ENCODE measurements at places on chromosomes 16 and 17.

DNA sequence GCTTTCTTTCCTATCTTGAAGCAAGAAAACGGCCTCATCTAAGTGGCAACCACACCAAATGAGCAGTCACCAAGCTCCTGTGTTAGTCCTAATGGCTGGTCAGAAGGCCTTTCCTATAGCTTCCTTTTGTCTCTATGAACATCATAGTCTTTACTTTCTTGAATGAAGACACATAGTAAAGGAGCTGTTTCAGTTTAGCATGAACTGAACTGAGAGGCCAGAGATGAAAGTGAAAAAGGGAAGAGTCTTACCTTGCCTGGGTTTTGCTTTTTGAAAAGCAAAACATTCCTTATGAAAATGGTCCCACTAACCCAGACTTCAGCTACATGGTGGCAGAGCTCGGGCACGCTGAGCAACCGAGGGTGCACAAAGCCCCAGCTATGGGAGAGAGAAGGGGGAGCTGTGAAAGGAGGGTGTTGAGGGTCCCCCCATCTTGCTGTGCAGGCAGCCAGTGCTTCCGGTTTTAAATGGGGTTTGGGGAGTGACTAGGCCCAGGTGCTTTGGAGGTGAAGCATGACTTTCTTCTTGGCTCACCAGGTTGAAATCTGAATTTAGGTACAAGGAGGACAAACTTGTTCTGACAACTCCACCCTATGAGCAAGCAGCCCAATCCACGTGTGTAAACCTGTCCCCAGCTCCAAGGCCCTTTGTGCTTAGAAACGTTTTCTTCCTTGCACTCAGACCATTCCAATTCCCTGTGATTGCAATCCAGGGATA, 9.1 kb upstream of the PSMC3IP start:
- DNase-seq: no peak

- no peak for DNase-seq
These were observed 20.5 kb upstream of the STAC2 start for GRCh38 chr17:39246274-39246673.

- DNase-seq: no peak
These were observed 6.2 kb downstream of the NME1 start for GRCh38 chr17:51159604-51160003.

GRCh38 chr17:82674656-82675475, 23.6 kb downstream of the RAB40B start:
- no peak for DNase-seq

GRCh38 chr16:70561623-70562022, 38.0 kb downstream of the SF3B3 start:
- DNase-seq: no peak

GRCh38 chr17:35119370-35120165, at the start of gene RAD51D:
TSS of gene RAD51D (minus strand) at chr17:35119860. CDS start at chr17:35119613, 247 bp downstream.
- peak; percentile 85 for DNase-seq

DNA sequence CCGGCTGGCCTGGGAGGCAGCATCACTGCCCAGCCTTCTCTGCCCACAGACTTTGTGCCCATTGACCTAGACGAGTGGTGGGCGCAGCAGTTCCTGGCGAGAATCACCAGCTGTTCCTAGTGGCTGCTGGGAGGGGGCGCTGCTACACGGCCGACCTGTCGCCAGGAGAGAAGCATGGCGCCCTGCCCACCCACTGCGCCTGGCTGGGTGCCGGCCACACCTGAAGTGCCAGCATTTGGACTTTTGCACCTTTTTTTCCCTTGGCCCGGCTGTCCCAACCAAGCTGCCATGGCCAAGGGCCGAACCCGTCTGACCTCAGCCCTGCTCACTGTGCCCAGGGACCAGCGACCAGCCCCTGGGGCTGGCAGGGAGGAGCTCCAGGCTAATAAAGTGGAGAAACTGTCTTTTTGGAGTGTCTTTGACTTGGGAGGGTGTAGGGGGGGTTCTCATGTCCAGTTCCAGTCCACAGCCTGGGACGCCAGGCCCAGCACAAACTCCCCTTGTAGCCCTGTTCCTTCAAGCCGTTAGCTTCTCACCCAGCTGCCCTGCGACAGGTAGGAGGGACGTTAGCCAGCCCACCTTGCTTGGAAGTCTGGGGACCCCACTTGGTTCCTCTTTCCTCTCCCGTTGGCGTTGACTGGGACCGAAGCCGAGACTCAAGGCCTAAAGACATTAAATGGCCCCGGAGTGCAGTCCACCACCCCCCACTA, 939 bp upstream of the WDR90 start:
- DNase-seq: peak; percentile 78

- no peak for DNase-seq
These were observed 802 bp upstream of the ATXN2L start for GRCh38 chr16:28821874-28822519.

- DNase-seq: no peak
These were observed 78.3 kb downstream of the DYNLRB2 start for GRCh38 chr16:80618862-80619648.

GRCh38 chr17:55580596-55581133, 69.4 kb upstream of the SMIM36 start:
- no peak for DNase-seq

GRCh38 chr17:19978209-19978802, 678 bp upstream of the AKAP10 start:
- DNase-seq: peak; percentile 38

- DNase-seq: peak; percentile 33
These were observed 19.4 kb downstream of the PRDM7 start for GRCh38 chr16:90057738-90058173.

GRCh38 chr16:81740169-81740568, 38.9 kb upstream of the PLCG2 start:
- no peak for DNase-seq

DNA sequence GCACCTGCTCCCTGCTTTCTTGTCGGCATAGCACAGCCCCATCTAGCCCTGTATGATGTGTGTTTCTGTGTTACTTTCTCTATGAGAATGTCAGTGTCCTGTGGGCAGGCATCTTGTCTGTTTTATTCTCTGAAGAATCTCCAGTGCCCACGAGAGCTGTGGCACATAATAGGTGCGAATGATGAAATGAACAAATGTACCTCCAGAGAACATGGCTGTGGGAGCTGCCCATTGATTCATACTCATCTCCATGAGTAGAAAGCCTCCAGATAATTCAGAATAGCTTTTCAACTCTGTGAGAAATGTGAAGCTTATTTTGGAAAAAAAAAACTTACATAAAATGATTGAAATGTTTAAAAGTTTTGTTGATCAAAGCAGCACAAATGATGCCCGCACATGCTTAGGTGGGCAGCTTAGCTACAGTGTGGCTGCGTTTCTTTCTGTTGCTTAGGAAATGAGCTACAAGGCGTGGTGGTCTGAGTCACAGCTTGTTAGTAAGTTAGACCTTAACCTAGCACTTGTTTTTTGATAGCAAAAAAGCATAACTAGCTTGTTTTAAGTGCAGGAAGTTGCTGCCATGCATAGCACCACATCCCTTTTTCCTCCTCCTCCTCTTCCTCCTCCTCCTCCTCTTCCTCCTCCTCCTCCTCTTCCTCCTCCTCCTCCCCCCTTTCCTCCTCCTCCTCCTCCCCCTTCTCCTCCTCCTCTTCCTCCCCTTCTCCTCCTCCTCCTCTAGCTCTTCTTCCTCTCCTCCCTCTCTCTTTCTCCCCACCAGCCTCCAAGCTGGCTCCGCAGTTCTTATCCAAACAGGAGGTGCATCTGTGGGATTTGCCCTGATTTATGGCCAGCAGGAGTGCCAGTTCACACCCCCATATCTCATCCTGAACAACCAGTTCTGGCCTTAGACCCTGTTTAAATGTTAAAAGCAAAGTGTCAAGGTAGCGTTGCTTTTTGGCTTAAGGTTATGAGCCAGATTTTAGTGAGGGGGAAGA, 221.5 kb downstream of the IRF8 start:
- no peak for DNase-seq

GRCh38 chr16:66658143-66658859, 38.2 kb downstream of the CMTM4 start:
- DNase-seq: no peak

GRCh38 chr17:70886648-70887047, 717.3 kb downstream of the KCNJ2 start:
- DNase-seq: no peak

DNA sequence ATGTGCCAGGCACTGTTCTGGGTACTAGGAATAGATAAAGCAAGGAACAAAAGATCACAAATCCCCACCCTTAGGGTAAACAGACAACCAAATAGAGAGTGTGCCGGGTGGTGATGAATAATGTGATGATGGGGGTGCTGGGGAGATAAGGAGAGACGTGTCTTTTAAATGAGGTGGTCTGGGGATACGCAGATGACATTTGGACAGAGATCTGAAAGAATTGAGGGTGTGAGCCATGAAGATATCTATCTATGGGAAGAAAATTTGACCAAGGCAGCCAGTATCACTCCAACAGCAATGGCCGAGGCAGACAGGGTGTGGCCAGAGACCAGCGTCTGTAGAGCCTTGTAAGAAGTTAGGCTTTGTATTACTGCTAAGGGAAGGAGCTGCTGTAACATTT, 165.3 kb downstream of the MRTFB start:
- no peak for DNase-seq

GRCh38 chr16:72991211-72991610, 56.7 kb downstream of the ZFHX3 start:
- DNase-seq: no peak

DNA sequence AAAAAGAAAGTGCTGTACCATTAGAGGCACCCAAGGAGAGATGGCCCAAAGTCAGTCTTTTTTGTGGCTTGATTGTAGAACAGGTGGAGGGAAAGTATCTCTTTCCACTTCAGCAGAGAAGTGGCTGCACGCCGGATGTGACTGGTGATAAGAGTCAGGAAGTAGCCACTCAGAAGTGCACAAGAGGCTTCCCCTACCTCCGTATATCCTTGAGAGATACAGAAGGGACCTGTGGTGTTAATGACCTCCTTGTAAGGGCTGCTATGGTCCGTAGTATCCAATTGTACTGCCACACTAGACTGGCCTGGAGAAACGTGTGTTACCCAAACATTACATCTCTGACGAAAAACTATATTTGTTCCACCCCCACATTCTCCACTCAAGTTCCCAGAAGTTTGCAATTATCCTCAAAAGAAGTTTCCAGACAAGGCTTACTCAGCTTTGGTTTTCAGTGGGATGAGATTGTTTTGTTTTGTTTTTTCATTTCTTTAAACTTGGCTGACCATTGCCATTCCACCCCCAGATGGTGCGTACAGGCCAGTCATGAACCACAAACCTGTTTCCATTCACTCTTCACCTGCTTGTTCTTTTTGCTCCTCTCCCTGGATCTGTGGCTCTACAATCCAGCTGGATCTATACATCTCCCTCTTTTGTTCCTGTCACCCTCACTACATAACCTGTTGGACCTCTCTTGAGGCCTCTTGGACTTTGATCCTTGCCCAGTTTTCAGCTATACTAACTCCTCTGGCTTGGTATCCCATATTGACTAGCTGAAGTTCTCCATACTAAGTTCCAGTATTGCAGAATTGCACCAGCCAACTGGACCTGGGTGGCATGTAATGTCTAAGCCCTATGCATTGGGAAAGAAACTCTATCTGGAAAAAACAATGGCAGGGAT, 20.7 kb upstream of the MED13 start:
- DNase-seq: no peak

GRCh38 chr17:7703584-7704479, 1.2 kb upstream of the EFNB3 start:
- peak; percentile 25 for DNase-seq

- DNase-seq: no peak
These were observed 17.4 kb downstream of the MAP2K3 start for GRCh38 chr17:21301593-21302550.

DNA sequence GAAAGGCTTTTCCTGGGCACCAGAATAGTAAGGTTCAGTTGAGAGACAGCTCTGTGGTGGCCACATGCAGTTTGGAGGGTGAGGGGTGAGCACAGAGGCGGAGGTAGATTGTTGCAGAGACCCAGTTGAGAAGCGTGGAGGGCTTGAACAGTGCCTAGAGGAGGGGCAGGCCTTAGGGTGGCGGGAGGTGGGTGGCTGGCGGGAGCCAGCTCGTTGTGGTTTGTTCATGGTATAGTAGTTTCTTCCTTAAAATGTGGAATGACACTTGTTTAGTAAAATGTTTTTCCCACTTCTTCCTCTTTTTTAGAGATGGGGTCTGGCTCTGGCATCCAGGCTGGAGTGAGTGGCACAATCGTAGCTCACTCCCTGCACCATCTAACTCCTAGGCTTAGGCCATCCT, 14.2 kb downstream of the USP10 start:
- DNase-seq: no peak

- peak; percentile 63 for DNase-seq
These were observed 13.0 kb downstream of the CDH13 start for GRCh38 chr16:82639666-82640336.

GRCh38 chr17:67157732-67158639, 87.0 kb downstream of the HELZ start:
- DNase-seq: no peak

DNA sequence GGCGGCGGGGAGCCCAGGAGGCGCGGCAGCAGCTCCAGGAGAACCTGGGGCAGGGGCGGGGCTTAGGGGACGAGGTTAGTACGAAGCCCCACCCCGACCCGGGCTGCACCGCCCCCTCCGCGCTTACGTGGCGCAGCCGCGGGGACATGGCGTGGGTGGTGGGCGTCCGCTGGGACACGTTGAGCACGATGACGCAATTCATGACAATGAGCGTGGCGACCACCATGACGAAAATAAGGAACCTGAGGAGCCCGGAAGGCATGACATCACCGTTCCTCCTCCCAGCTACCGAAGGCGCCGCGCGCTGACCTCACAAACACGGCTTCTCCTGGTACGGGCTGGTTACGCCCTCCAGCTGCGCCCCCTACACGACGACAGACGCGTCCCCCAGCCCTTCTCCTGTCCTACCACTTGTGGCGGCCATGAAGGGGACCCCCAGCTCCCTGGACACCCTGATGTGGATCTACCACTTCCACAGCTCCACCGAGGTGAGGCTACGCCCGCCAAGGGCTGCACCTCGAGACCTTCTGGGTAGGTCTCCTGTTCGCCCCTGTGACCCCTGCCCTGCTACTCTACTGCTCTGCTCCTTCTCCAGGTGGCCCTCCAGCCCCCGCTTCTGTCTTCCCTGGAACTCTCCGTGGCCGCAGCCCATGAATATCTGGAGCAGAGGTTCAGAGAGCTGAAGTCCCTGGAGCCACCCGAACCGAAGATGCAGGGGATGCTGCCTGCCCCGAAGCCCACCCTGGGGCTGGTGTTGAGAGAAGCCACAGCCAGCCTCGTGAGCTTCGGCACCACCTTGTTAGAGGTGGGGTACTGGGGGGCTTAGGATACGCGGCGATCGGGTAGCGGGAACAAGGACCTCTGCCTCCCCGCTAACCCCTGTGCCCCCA, at the start of gene C17orf107:
C17orf107 (plus strand) TSS at position 196 of the 890 bp plus-strand sequence; CDS start at position 423, 227 bp downstream.
- DNase-seq: peak; percentile 98

GRCh38 chr17:33234930-33235685, 58.0 kb downstream of the ASIC2 start:
- peak; percentile 5 for DNase-seq

GRCh38 chr17:77407321-77408277, 266.8 kb downstream of the SEC14L1 start:
- no peak for DNase-seq

- no peak for DNase-seq
These were observed 644.1 kb downstream of the WWOX start for GRCh38 chr16:78743556-78743955.
